ENCODE measurements at places on chromosomes 7 and 10. TPM values are rescaled to one million over a fixed set of nuclear protein-coding genes. Genes with fewer than 3 reads are reported as not detected.

GRCh38 chr7:28104041-28104541, 76.5 kb downstream of the JAZF1 start:
- DNase-seq: no peak

- no peak for DNase-seq
These were observed 36.8 kb upstream of the AOAH start for GRCh38 chr7:36760856-36761762.

DNA sequence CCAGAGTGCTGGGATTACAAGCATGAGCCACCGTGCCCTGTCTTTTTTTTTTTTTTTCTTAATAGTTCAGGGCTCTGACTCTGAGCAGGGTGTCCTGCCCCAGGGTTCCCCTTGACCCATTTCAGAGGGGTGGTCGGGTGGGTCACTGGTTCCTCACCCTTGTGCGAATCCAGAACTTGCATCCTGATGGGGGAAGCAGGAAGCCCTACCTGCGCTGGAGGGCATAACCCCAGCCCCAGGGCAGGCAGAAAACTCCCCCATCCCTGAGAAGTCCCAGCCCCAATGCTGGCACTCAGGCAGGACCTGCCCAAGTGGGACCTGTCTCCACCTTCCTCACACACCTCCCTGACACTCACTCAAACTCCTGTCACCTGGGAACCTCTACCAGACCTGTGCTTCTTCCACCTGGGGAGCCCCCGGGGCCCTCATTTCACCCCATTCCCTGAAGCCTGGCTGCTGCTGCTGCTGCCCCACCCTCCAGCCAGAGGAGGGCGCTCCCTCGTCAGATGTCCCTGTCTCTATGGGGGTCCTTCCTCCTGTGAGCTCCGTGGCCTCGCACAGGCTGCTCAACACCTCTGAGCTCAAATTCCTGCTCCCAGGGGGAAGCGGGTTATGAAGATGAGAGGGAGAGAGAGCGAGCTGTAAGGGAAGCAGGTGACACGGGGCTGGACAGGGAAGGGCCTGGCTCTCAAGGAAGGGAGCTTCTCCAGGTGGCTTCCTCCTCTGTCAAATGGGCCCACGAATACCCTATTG, 15.1 kb upstream of the ZNF273 start:
- peak; percentile 58 for DNase-seq

DNA sequence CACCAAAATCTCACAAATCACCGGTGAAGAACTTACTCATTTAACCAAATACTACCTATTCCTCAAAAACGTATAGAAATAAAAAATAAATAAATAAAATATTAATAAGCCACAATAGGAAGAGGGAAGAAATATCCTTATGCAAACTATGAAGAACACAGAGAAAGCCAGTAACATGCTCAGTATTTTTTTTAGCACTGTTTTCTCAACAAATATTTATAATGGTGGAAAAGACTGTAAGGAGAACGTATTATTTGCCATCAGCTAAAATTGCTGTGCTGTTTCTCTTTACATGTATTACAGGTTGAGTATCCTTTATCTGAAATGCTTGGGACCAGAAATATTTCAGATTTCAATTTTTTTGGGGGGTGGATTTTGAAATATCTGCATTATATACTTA, 21.0 kb downstream of the KIAA1217 start:
- DNase-seq: no peak

GRCh38 chr10:126749015-126749655, 78.6 kb upstream of the C10orf90 start:
- DNase-seq: peak; percentile 61

DNA sequence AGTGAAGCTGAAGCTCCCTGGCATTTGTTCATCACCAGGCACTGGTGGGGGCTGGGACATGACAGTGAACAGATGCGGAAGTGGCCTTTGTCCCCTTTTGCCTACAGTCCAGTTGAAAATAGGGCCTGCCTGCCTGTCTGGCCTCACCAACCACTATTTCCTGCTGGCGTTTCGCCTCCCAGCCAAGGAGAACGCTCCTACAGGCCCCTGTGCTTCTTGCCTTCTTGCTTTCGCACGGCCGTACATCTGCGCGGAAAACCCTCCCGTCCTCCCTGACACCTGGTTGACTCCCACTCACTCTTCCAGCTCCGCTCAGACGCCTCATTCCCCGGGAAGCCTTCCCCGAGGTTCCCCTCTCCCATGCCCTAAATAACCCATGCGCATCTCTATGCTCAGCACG, 317.3 kb downstream of the PRPF18 start:
- peak; percentile 25 for DNase-seq

- no peak for DNase-seq
These were observed 96.6 kb downstream of the SNX10 start for GRCh38 chr7:26388256-26388655.

DNA sequence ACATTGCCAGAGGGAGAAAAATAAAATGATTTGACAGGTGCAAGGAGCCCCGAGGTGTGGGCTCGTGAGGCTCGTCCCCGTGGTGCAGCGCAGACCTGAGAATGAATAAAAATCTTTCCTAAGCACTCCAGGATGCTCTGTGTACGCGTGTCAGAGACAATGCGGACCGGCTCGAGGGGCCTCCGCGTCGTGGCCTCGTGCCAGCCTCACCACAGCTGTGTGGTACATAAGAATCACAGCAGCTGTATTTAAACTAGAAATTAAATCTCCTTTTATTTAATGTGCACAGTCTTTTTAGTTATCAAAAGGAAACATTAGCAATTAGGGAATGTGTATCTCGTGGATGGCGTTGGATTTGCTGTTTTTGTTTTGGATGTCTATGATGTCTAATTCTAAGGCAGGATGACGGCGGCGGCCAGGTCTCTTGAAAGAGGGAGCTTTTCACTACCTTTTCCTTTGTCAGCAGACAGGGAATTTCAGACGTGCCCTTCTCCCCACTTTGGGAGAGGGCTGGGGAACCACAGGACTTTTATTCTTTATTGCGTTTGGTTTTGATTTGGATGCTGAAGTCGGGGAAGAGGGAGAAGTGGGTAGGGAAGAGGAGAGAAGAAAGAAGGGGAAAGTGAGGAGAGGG, 365.3 kb upstream of the SHH start:
- no peak for DNase-seq

HOXA11 gene
- polyA plus RNA-seq: not detected

AHR gene
- polyA plus RNA-seq: 0.13 TPM

KLLN gene
- 1.2 TPM for polyA plus RNA-seq

CCDC172 gene
- not detected for polyA plus RNA-seq

CALCR gene
- polyA plus RNA-seq: 0.12 TPM

NYAP1 gene
- polyA plus RNA-seq: 6.0 TPM

CPA4 gene
- polyA plus RNA-seq: 243 TPM

All from SK-N-SH (cell line).